ENCODE measurements at places on chromosomes 16 and 17. TPM values are rescaled to one million over a fixed set of nuclear protein-coding genes. Genes with fewer than 3 reads are reported as not detected.

- no peak for ATAC-seq
Observed at GRCh38 chr16:86227041-86227440, 283.3 kb upstream of the FOXF1 start.

The NOXO1 gene
- 1.0 TPM for total RNA-seq

The PRSS33 gene
- total RNA-seq: not detected

DNA sequence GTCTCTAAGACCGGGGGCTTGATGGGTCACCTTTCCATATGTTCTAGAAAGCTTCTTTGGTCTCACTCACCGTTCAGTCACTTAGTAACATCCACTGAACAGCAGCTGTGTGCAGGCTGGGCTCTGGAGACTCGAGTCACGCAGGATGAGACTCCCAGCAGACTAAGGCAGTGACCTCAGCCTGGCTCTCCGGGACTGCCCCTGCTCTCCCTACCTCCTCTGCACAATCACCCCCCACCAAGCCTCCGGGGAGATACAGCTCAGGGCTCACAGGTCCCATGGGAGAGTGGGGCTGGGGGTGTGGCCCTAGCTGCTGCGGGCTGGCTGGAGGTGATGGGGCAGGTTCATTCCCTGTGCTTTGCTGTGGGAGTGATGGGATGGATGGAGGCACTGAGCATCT lies 14.1 kb downstream of the FLYWCH2 start:
- ATAC-seq: no peak

GRCh38 chr17:18323007-18323406 lies 7.9 kb downstream of the SMCR8 start:
- ATAC-seq: no peak

DNA sequence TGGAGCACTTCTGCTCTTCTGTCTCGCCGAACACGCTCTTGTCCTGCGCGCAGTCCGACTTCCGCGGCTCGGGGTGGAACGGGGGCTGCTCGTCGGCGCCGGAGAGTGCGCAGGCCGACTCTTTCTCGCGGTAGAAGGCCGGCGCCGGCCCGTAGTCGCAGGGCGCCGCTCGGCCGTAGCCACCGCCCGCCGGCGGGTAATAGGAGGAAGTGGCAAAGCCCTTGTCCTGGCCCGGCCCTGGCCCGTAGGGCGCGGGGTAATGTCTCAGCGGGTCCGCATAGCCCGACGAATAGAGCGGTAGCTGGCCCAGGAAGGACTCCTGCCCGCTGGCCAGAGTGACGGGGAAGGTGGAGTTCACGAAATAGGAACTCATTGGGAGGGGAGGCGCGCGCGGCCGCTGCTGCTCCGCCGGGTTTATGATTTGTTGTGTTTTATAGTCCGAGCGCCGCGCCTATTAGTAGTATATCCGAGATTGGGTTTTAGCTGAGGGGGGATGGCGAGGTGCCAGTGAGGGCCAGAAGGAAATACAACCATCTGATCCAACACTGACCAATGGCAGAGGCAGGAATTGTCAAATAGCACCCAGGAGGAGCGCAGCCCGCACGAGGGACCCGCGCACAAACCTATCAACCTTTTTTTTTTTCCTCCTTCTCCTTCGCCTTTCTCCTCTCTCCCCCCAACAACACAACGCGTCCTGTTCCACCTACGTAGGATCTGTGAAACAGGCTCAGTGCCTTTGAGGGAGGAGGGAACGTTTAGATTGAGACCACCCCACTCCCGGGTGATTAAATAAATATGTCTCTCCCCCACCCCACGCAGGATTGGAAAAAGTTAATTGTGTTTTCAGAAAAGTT lies 4.4 kb upstream of the HOXB5 start:
- ATAC-seq: peak; percentile 57

The RHBDL3 gene
- total RNA-seq: 0.52 TPM

DNA sequence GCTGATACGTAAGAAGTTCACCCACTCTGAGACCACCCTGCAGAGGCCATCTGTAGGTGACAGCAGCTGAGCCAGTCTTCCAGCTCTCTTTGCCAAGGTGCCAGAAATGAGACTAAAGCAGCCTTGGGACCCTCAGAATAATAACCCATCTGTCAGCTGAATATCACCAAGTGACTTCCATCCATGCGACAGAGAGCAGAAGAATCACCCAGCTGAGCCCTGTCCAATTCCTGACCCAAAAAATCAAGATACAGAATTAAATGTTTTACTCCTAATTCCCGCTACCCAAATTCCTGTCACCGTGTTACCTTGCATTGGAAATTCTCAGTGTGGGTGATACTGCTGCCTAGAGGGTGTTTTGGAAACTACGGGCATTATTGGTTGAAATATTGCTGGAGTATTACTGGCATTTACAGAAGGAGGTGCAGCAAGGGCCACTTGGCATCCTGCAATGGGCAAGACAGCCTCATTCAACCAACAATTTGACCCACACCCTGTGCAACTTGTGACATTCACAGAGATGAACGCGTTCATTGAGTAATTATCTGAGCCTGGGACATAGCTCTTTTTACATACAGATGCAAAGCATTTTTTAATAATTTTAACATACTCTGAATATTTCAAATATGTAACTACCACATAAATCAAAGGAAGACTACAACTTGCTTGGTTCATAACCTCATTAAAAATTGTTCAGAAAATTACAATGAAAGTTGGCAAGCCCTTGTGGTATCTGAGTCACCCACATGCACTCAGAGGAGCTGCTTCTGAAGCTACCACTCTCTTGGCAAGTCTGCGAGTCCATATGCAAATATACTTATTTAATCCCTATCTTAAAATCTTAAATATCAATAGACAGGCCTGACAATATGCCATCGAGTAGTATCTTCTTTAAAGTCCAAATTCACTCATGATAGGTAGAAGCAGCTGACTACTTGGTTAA lies 126.6 kb downstream of the C16orf95 start:
- ATAC-seq: no peak

The CDH15 gene
- 0.15 TPM for total RNA-seq

DNA sequence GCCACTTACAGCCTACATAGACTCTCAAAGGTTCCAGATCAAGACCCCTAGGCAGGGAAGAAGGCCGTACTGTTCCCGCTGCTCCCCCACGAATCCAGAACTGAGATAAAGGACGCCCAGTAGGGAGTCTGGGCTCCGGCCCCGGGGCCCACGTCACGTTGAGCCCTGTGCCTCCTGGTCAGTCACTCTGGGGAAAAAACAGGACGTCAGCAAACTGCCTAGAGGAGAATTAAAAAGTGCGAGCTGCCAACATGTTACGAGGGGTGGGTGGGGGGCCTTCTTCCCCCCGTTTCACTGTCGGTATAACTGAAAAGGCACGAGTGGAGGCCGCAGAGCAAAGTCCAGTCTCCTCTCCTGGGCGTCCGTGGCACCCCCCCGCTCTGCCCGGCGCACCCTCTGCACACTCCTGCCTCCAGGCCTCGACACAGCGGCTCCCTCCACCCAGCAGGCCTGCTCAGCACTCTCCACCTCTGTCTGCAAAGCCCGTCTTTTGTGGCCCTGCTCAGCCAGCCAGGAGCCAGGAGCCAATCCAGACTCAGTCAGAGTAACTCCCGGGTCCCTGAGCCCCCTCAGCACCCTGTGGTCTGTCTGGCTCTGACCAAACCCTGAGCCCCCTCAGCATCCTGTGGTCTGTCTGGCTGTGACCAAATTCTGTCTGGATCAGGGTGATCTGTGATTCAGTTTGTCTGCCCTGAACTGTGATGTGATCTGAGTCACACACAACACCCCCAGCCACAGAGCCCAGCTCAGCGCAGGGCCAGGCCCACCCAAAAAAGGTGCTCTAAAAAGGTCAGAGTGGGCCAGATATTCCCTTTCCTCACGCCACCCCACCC lies 6.2 kb downstream of the ITGAE start:
- no peak for ATAC-seq

DNA sequence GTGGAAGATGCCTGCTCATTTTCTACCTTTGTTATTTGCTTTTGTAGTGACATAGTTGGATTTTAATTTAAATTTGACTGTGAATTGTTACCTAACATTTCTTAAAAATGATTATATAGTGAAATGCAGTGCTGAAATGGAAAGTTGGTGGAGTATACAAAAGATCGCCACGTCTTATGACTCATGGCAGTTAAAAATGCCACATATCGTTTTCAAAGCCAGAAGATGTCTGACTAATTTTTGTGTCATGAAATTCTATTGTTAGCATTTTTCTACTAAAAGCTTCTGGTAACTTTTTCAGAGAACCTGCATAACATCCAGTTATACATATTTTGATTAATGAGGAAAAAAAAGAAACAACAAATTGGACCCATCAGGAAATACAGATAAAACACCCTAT lies 20.6 kb downstream of the MAP2K4 start:
- ATAC-seq: no peak

DNA sequence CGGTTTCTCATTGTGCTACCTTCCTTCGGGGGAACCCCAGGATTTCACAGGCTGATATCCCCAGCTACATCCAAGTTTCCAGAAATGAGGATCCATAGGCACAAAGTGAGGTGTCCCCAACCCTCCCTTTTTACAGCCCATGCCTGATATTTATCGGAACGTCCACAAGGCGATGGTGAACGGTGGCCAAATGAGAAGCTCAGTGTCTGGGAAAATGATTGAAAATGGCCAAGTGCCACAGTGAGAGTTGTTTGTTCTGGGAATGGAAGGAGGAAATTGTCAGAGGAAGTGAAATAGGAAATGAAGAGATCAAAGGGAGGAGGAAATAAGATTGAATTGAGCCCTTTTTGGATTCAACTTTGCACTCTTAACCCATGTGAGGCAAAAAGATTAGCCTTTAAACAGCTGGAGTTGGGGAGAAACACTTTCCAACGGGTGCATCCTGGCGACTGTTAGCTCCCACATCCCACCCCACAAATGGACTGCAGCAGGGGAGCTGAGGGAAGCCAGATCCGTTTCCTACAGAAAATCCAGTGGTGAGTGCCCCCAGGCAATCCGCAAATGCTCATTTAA lies 294.4 kb upstream of the IRX5 start:
- no peak for ATAC-seq

GRCh38 chr16:58492066-58492465 lies 7.9 kb upstream of the NDRG4 start:
- ATAC-seq: no peak

DNA sequence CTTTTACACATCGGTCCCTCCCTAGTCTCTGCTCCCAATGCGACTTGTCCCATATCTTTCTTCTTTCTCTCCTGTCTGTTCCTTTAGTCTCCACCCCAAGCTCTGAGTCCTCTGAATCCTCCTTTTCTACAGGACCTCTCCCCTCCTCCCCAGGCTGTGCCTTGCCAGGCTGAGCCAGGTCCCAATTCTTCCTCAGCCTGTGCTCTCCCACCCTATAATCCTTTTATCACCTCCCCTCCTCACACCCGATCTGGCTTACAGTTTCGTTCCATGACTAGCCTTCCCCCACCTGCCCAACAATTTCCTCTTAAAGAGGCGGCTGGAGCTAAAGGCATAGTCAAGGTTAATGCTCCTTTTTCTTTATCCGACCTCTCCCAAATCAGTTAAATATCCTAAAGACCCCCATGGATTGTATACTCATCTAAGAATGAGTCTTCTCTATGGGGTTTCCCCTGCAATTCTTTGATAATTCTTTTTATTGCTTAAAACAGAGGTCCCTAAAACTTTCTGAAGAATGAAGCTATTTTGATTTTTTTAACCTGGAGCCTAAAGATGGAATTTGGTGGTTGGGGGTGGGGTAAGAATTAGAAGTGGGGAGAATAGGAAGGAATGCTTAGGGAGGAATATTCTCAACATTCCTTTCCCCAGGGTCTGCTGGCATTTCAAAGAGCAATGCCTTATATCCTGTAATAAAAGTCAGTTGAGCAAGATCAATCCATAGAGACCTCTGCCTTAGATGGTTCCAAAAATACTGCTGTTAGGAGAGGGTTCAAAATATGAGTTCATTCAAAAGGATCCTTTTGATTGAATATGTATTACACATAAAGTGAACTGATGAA lies 102.8 kb downstream of the MYO1D start:
- no peak for ATAC-seq

The VTN gene
- total RNA-seq: 0.27 TPM

The CDRT15 gene
- total RNA-seq: not detected

The EPOP gene
- total RNA-seq: 1.2 TPM

DNA sequence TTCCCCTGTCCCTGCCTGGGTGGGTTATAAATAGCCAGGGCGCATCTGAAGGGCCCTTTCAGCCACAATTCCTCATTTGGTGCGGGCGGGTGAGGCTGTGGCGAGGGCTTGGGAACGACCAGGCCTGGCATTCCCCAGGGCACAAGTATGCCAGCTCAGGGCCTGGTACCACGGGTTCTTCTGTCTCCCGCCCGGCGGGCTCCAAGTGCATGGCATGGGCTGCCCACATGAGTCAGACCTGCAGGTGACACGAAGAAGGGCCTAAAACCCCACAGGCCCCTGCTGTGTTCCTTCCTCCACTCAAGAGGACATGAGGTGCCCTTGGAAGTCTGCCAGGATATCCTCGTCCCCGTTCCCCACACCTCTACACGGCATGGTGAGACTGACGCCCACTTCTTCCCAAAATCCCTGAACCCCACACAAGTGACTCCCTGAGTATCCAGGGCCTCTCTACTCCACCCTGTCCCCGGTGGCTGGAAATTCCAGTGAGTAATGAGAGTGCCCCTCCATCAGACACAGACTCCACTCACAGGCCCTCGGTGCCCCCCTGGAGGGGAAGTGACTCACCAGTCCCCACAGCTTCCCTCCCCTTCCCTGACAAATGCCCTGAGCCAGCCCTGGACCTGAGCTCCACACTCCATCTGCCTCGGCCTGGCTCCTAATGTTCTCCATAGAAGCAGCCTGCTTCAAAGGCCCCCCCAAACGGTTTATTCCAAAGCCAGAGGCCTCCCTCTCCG lies 68.8 kb downstream of the ABR start:
- ATAC-seq: peak; percentile 52

GRCh38 chr17:21495281-21495680 lies 119.1 kb downstream of the KCNJ12 start:
- no peak for ATAC-seq

The DLX3 gene
- not detected for total RNA-seq

DNA sequence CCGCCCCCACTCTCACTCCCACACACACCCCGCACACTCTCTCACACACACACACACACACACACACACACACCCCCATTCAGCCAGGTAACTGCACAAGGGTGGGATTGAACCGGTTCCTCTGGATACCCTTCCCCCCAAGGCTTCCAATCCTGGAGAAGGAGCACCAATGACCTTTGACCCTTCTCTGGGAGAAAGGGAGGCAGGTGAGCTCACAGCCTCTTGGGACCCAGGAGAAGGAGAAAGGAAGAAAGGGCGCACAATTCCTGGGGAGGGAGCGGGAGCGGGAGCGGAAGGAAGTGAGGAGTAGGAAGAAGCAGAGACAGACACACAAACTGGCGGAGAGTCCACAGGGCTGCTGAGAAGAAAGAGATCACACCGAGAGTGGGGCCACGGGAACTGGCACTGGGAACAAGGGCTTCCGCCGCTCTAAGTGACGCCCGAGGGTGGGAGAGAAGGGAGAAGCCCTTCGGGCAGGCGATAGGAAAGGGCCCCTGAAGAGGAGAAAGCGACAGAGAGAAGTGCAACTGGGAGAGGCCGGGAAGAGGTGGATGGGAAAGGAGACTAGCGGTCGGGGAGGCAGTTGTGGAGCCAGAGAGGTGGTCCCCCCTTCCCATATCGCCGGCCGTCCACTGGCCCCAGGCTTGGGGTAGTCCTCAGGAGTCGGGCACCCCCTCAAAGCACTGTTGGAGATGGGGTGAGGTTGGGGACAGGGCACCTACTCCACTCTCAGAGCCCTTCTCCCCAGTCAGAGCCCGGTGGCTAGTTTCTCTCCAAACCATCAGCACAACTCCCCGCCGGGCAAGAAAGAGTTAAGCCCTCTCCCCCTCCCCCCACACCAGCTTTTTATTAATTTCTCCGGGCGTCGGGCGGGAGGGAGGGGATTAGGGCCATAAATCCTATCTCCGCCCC lies 1.3 kb downstream of the SAMD14 start:
- ATAC-seq: no peak

GRCh38 chr17:77177002-77177741 lies 36.4 kb downstream of the SEC14L1 start:
- ATAC-seq: no peak
